Fibroblast of the aortic adventitia (primary cell): ENCODE measurements at places on chromosomes 2 and 18.

DNA sequence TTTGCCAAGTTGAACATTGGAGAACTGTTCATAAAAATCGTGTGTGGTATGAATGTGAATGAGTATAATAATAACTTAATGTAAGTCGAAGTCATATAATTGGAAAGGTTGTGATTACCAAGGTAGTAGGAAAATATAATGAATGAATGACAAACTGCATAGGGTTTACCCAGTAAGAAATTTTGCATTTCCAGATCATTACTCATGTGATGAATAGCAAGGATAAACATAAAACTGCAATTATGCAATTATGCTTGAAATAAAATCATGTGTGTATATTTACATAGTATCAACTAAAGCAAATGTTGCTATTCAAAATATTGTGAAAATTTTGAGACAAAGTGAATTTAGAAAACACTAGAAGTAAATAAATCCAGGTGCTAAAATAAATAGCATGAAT, 1108.7 kb upstream of the TMEFF2 start:
- DNase-seq = no peak

DNA sequence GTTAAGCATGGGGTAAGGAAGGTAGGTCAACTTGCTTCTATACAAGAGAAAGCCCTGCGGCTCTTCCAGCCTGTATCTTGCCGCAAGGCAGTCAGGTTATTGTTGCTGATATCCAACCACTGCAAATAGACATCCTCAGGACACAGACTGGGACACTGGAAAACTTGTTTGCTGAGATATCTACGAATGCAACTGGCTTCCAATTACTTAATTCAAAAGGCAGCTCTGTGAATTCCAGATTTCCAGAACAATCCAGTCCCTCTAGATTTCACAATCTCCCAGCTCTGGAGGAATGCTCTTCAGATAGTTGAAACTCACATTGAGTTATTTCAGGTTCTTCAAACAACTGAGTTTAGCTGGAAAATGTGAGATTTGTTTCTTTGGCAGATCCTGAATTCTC, 34.6 kb upstream of the SP9 start:
- DNase-seq = peak; percentile 49

- no peak for DNase-seq
These were observed 246.3 kb downstream of the TXNL1 start for GRCh38 chr18:56391931-56392590.

DNA sequence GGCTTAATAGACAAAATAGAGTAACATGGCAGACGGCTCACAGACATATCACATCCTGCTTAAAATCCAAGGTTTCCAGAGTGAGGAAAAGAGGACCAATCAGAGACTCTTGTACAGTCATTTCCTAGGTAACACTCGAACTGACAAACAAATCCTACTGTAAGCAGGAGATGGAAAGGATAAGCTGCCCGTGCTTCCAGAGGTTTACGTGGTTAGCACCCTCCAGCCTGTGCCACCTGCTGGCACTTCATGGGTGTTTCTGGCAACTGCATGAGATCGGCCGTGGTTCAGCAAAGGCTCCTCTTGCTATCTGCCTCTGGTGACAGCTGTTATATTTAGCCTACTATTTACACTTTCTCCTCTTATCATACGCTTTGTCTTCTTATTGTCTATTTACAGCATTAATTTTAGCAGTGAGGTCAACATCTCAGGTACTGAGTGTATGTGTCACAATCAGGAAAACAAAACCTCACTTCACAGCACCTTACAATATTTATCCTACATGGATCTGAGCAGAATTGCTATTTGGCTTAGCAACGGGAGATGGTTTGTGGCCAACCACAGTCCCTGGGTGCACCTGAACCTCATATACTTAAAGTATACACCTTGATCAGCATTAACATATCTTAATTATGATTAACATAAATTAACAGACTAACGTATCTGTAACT, 226.9 kb downstream of the TMEM163 start:
- DNase-seq = no peak

DNA sequence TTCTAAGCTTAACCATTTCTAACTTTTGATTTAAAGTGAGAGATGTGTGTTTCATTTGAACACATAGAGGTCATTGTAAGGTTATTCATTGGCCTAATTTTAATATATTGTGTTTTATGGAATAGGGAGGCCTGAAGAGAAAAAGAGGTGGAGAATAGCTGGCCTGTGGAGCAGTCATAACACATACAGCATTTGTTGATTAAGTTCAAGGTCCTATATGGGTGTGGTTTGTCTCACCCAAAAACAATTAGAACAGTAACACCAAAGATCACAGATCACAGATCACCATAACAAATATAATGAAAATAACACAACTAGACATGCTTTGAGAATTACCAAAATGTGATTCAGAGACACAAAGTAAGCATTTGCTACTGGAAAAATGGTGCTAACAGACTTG, 252.4 kb upstream of the SPOPL start:
- DNase-seq = no peak

DNA sequence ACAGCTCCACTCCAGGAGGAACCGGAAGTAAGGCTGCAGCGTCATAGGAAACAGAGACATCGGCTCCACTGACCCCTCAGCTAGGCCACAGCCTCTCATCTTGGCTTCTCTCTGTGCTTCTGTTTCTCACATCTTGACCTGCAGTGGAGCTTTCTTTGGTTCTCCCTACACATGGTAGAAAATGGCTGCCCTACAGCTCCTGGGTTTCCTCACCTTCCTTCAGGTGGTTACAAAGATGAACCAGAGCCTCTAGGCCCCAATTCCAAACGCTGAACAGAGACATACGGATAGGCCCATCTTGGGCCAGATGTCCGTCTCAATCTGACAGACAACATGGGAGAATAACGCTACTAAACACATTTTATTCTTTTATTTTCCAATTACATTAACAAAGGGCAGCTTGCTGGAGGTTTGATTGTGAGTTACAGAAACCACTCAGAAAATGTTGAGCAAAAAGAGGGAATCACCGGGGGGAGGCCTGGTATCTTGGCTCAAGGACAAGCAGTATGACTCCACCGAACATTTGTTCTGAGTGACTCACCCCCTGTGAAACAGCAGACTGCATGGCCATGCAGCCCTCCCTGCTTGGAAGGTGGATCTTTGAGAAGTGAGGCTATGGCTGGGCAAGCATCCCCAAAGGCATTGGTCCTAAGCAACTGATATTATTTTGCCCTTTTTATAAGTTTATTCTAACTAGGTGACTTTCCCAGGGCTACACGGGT, 303.5 kb downstream of the CDCA7 start:
- peak; percentile 92 for DNase-seq

GRCh38 chr18:9244376-9244775, 90.2 kb upstream of the TWSG1 start:
- DNase-seq = no peak

DNA sequence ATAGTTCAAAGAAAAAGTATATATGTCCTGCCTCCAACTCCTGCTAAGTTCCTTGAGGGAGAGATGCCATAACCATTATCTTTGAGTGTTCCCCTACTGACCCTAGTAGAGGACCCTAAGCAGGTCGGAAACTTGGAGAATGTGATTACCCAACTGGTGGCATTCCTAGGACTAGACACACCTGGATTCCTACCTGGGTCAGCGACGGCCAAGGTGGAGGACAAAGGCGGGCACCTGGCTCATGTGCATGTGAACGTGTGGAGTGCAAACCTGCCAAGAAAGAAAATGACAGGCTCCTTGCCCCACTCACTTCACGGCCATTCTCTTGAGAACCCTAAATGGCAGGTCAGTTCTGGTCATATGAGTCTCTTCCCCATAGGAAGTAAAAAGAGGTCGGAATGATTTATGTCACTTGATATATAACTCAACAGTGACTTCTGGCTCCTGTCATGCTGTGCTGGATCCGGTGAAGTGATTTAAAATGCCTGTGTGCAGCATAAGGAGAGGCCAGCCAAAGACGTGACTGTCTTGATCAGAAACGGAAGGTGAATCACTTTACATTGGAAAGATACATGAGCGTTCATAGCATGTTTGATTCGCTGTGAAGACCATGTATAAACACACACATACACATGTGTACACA, 371.6 kb downstream of the EIPR1 start:
- DNase-seq = no peak

GRCh38 chr2:108215794-108216211, 24.0 kb upstream of the SULT1C3 start:
- peak; percentile 64 for DNase-seq

GRCh38 chr2:176001281-176001915, 669 bp downstream of the LNPK start:
- peak; percentile 51 for DNase-seq

GRCh38 chr2:236909802-236910201, 175.9 kb upstream of the COPS8 start:
- DNase-seq = no peak

- no peak for DNase-seq
These were observed 68.8 kb downstream of the HNRNPLL start for GRCh38 chr2:38533757-38534545.

- no peak for DNase-seq
These were observed 308.8 kb downstream of the PRKCE start for GRCh38 chr2:45960057-45960863.

GRCh38 chr2:64141674-64142405, 2.4 kb downstream of the PELI1 start:
- DNase-seq = peak; percentile 58

- DNase-seq = no peak
These were observed 108.1 kb downstream of the EIPR1 start for GRCh38 chr2:3269425-3270094.

DNA sequence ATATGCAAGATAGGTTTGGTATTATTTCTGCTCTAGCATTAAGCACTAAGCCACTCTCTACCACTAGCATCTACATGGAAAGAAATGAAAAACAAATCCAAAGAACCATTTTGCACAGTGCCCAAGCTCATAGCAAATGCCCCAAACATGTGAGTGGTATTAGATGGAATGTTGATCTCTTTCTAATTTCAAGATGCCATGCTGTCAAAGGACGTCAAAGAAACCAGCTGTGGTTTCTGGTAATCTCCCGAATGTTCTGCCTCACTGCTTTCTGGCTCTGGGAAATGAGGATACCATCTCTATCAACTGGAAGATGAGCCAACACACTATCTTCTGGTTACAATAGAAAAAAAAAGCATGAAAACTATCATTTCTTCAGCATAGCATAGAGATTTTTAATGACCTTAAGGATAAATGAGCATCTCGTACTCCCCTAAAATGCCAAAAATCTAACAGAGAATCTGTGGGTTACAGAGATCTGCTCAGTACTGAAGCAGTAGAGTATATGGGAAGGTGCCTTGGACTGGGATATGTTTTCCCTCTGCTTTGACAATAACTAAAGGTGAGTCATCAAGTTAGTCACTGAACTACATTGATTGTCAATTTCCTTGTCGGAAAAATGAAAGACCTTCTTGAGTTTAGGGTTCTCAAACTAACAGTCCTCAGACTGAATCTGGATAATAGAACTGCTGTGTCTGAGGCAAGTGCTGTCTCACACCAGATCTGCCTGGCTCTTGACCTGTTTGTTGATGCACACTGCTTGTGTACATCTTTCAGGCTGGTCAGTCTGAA, 244.8 kb upstream of the NCKAP5 start:
- DNase-seq = peak; percentile 64

GRCh38 chr2:144310484-144310883, 209.4 kb downstream of the ZEB2 start:
- DNase-seq = no peak

- no peak for DNase-seq
These were observed 41.5 kb downstream of the LMAN2L start for GRCh38 chr2:96698221-96698861.

DNA sequence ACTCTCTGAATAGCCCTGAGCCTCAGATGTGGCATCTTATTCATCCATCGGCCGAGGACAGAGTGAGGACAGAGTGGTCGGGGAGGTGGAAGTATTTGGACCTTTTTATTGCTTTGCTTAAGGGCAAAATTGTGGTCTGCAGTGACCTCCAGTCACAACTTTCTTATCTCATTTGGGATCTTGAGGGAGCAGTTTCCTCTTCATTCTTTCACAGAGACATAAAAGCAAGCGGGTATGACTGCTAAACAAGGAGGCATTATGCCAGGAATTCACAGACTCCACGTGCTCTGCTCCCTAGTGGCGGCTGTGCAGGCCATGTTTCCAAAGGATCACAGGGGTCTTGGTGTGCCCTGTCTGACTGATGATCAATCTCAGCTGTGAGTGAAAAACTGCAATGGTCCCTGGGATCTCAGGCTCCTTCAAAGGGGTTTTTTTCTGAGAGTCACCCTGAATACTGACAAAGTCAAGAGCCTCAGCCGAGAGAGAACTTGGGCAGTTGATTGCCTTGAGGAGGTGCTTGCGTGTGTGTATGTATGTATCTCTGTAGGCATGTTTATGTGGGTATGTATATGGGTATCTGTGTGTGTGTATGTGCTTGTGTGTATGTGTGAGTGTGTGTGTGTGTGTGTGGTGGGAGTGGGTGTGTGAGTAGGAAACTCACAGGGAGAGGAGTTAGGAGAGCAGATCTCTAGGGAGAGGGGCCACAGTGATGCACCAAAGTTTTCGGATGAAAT, 47.7 kb downstream of the RAPGEF4 start:
- DNase-seq = no peak

DNA sequence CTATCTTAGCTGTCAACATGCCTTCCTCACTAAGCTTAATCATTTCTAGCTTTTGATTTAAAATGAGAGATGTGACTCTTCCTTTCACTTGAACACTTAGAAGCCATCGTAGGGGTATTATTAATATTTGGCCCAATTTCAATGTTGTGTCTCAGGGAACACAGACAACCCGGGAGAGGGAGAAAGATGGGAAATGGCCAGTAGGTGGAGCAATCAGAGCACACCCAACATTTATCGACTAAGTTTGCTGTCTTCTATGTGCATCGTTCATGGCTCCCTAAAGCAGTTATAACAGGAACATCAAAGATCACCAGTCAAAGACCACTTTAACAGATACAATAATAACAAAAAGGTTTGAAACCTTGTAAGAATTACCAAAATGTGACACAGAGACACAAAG, 110.2 kb downstream of the OLA1 start:
- DNase-seq = no peak

- no peak for DNase-seq
These were observed 1277.0 kb upstream of the SLC39A10 start for GRCh38 chr2:194380011-194380410.

DNA sequence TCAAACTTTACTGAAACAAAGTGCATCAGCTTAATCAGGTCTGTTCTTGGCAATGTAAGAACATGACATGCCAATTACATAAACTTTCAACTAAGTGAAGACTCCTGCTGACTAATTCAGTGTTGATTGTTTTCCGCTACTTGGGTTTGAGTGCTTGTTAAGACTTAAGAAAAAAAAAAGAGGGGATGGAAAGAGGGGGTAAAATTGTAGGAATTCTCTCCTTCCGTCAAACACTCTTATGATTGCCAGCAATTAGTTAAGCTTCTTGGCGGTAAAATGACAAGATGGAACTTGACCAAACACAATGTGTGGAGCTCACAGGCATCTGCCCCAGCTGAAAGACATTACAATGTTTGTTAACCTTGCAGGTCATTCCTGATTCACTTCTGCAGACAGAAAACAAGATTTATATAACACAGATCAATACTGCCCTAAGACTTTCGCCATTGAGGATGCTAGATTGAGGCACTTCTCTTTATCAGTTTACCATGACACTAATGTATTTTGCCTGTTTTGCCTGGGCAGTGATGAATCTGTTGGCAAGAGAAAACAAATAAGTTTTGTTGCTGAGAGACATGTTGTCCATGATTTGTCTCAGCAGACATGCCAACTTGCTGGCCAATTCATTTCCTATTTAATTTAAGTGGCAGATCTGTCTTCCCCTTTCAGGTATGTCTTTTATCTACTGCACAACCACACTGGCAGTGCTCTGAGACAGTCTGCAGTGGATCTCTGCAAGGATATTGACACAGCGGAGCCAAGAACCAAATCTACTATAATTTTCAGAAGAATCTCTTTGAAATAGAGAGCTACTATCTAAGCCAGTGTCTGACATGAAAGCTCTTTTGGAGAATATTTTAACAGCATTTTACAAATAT, 410.0 kb upstream of the KCNH7 start:
- DNase-seq = no peak
